ENCODE measurements at places on chromosomes 2 and 18.

- DNase-seq, result no peak
These were observed 104.3 kb downstream of the STPG4 start for GRCh38 chr2:47050762-47051161.

- DNase-seq, result no peak
These were observed 71.9 kb downstream of the WDR7 start for GRCh38 chr18:56723068-56723467.

- no peak for DNase-seq
These were observed 150.3 kb downstream of the NDUFA10 start for GRCh38 chr2:239874636-239875356.

DNA sequence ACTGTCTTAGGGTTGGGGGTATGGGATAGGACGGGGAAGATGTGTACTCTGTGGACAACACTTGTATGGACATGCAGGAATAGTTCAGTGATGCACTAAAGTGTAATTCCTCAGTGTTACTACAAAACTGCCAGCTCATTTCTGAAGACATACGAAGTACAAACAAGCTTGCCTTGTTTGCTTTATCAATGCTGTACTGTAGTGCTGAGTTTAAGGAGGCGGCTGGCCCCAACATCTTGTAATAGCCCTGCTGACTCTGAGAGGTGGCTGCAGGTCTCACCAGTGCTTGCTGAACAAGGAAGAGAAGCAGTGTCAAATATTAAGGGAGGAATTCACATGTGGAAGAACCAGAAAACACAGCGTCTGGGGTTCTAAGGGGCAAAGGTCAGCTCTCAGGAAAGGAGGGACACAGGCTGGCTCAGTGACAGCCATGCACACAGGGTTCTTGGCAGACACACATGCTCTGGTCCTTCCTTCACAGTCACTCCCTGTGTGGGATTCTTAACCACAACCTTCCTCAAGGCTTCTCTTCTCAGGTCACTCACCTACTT lies 39.8 kb upstream of the EVA1A start:
- DNase-seq, result peak; percentile 39

DNA sequence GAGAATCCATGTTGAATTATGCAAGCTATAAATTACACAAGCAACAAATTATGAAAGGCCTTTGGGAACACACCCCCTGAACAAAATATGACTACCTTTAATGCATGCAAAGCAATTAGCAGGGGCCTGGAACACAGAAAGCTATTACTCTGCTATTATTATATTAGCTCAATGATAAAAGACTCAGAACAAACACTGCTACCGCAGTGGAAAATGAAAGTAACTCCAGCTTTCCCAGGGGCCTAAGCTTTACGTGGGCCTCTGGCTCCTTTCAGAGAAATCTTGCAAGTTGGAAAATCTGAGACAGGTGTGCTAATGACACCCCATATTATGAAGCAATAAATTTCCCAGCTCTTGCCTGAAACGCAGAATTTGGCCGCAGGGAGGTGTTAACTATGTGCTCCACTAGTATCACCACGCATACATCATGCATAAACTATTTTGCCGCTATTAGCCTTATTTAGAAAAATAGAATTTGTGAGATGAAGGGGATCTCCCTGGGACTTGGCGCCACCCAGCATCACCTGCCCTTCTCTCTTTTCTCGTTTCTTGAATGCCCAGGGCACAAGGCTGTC lies 321.6 kb upstream of the LYPD1 start:
- DNase-seq, result no peak

GRCh38 chr2:39838589-39838988 lies 59.5 kb upstream of the THUMPD2 start:
- DNase-seq, result no peak

GRCh38 chr2:210503001-210503623 lies 26.6 kb upstream of the LANCL1 start:
- peak; percentile 74 for DNase-seq

DNA sequence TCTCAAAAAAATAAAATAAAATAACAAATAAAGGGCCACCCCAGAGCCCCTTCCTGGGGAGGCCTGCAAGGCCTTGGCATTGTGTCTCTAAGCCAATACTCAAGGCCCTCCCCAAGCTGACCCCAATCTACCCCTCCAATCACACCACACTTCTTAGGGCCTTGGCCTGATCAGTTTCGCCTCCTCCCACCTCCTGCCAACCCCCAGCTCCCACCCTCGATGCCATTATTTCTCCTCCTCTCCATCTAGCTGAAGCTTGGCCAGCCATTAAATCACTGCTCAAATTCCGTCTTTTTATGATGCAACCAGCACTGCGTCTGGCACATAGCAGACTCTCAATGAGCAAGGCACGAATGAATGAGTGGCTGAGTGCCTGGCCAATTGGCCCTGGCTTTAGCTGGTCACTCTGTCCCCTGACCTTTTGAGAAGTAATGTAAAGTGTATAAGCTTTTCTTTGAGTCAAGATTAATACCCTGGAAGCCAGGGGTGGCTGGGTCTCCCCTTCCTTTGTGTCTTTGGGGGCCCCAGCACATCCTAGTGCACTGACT lies 55.9 kb downstream of the SMAD7 start:
- DNase-seq, result no peak

GRCh38 chr2:189654641-189655040 lies 6.6 kb upstream of the ASNSD1 start:
- no peak for DNase-seq

DNA sequence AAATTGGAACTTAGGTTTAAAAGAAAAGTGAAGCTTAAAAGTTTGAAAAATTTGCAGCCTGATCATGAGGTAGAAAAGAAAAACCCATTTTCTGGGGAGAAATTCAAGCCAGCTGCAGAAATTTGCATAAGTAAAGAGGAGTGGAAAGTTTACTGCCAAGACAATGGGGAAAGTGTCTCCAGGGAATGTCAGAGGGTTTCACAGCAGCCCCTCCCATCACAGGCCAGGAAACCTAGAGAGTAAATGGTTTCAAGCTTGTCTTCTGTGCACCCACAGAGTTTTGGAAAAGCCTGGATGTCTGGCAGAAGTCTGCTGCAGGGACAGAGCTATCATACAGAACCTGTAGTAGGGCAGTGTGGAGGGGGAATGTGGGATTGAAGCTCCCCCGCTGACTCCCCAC lies 254.0 kb upstream of the FSIP2 start:
- DNase-seq, result no peak

DNA sequence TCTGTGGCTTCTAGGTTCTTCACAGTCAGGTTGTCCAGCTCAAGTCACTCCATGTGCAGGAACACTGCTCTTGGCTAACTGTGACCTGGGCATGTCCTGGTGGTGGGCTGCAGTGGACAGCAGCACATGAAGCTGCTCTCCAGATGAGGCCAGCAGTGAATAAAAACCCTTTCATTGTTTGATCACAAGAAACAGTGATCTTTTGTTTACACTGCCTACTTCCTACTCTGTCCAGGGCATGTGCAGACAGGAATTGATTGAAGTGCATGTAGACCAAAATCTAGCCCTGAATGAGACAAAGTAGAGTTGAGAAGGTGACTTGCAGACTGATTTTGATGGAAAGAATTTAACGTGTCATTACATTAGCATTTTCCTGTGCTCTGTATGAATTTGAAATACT lies 34.9 kb downstream of the BCL2L11 start:
- DNase-seq, result no peak

- no peak for DNase-seq
These were observed 132.6 kb upstream of the ZNF236 start for GRCh38 chr18:76689646-76690264.

GRCh38 chr18:22556222-22557167 lies 138.8 kb upstream of the CTAGE1 start:
- DNase-seq, result no peak

GRCh38 chr2:36564377-36564930 lies 33.5 kb downstream of the FEZ2 start:
- no peak for DNase-seq

DNA sequence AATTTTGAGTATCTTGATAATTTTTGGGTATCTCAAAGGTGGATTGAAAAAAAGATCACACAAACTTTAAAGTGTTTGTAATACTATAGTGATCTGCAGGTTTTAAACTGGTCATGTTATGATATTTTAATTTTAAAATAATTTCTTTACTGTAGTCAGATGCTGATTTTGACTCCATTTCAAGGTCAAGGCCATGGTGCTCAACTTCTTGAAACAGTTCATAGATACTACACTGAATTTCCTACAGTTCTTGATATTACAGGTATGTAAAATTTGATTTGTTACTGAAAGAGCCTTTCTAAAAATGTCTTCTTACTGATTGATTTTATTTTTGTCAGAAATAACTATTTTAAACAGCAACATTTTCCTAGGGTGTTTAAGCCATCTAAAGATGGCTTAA lies 33.1 kb upstream of the METAP1D start:
- no peak for DNase-seq

DNA sequence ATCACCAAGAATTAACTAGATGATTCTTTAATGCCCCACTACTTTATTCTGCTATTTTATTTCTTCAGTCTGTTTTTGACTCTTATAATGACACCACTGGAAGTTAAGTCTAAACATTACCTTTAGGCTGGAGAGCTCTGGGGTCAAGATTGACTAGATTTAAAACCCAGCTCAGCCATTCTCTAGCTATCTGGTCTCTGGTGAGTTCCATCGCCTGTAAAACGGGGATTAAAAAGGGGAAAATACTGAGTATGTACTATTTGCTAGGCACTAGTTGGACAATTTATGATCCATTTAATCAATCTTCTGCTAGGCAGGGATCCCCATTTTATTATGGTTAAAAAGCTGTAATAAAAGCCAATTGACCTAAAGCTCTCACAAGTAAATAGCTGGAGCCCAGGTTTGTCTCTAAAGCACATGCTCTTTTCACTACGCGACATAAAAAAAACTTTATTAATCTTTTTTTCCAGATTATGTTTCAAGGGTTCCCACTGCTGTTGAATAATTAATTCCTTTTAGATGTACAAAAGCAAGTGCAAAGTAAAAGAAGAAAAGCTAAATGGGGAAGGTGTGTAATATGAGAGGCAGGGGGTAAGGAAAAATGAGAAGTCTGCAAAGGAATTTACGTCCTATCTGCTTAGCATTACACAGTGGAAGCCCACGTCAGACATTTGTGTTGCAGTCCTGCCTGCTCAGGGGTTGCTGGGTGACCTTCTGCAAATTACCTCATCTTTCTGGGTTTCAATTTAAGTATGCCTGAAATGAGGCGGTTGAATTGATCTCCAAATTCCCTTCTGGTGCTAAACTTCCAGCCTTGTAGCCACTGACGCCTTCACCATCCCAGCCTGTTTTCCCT lies 918 bp upstream of the NABP1 start:
- DNase-seq, result peak; percentile 86

GRCh38 chr2:233799716-233800115 lies 21.6 kb downstream of the MROH2A start:
- DNase-seq, result no peak

- no peak for DNase-seq
These were observed 1361.8 kb upstream of the DDX18 start for GRCh38 chr2:116452651-116453050.

DNA sequence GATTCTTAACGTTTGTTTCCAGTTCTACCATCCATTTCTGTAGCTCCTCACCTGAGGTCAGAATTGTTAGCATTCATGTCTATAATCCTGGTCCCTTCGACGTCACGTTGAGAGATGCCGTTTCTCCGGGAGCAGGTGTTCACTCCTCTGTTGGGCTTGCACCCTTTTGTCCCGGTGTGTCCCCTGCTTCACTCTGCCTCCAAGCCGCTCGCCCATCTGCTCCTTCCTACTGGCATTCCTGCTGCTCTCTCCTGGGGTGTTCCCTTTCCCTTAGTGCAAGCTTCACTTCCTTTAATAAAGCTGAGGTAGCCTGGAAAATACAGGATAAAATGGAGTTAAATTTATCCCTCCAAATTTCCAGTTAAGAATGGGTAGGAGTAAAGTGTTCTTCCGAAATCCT lies 61.9 kb upstream of the CABYR start:
- no peak for DNase-seq

DNA sequence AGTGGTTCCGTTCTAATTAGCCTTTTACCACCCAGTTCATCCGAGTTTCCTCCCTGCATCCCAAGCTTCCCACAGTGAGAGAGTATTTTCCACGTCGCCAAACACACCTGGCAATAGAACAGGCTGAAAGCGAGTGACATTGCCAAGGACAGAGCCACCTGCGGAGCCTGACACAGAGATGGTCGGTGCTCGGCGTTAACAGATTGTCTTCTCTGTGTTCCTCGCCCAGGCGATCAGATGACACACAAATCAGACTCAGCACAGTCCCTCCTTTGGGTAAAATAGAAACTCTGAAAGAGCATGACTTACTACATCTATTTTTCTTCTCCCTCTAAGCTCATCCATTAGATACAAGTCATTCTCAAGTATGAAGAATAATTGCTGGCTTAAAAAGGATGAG lies 107.7 kb downstream of the CD226 start:
- no peak for DNase-seq

- no peak for DNase-seq
These were observed 6.1 kb downstream of the AFF3 start for GRCh38 chr2:100136310-100136709.

DNA sequence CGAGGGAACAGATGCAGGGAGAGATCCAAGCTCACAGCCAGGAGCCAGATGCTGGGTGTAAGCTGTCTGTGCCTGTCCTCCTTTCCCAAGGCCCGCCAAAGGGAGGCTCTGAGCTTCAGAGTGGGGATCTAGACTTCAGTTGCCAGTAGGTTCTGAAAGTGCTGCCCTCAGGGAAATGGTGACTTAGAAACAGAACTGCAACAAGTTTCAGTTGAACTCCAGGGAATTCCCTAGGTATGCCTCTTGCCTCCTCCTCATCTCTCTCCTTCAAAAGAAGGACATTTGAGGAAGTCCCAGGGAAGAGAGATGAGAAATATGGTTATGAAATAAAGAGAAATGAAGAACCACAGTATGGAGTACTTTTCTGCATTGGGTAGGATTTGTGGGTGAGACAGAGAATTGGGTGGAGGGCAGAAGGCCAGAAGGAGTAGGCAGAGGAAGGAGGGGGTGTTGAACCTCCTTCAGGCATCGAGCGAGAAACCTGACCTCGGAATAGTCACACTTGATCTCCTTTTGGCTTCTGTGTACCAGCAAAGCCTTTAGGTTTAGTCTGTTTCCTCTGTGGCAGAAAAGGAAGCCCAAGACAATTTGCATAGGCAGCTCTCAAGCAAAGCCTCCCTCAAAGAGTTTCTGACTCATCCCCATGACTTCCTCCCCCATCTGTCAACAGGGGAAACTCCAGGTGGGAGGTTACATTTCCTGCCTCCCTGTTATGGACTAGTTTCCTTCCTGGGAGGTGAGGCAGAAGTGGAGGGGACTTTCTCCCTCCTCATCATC lies 45.7 kb downstream of the QPCT start:
- DNase-seq, result peak; percentile 91

DNA sequence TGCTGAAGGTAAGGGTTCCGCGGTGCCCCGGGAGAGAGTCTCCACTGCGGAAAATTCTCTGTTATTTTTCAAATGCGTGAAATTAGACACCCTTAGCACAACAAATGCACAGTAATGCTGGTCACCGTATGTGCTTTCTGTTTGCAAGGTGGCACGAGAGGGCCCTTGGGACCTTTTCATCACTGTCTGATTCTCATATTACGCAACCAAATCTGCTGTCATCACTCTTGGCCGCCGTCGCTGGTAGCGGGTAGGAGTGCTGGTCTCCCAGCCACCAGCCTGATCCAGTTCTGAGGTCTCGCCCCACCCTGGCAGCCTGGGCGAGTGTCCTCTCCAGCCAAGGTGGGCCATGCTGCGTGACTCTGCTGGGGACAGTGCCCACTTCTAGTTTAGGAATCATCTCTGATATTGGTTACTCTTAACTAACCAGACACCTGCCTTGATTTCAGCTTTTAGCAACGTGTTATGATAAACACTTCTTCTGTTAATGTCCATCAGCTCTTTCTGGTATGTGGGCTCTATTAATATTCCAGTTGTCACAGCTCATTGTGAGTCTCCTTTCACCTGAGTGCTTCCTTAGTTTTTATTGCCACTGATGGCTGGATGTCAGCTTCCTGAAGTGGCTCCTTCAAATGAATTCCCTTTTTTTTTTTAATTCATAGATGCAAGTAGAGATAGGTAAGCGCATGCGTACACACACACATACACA lies 199.4 kb downstream of the GBX2 start:
- DNase-seq, result no peak

GRCh38 chr2:230685178-230685577 lies 27.5 kb upstream of the CAB39 start:
- no peak for DNase-seq
